ENCODE measurements at places on chromosomes 7 and 10.

DNA sequence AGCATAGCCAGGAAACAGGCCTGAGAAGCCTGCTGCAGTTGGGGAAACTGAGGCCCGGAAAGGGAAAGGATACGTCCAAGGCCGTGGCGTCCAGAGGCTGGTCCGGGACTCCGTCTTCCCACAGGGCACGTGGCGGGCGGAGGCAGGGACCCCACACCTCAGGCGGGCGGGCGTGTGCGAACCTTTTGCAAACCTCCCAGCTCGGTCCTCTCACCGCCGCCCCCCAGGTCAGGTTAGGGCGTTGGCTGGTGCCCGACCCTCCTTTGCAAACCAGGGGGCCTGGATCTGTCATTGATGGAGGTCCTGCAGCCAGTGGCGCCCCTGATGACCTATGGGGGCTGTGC is 19.3 kb downstream of the FAM20C start:
- DNase-seq = no peak

DNA sequence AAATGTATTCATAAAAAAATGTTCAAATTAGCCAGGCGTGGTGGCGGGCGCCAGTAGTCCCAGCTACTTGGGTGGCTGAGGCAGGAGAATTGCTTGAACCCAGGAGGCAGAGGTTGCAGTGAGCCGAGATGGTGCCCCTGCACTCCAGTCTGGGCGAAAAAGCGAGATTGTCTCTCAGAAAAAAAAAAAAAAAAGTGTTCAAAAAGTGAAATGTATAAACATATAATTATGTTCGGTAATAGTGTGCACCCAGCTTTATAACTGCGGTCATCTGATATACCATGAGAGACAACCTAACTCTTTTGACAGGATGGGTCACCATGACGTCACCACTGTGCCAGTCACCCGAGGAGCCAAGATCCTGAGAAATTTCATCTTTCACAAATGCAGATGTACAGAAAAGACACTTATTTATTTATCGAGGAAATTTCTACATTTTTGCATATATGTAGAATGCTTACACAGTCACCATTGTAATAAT is 594 bp upstream of the RP9 start:
- no peak for DNase-seq

DNA sequence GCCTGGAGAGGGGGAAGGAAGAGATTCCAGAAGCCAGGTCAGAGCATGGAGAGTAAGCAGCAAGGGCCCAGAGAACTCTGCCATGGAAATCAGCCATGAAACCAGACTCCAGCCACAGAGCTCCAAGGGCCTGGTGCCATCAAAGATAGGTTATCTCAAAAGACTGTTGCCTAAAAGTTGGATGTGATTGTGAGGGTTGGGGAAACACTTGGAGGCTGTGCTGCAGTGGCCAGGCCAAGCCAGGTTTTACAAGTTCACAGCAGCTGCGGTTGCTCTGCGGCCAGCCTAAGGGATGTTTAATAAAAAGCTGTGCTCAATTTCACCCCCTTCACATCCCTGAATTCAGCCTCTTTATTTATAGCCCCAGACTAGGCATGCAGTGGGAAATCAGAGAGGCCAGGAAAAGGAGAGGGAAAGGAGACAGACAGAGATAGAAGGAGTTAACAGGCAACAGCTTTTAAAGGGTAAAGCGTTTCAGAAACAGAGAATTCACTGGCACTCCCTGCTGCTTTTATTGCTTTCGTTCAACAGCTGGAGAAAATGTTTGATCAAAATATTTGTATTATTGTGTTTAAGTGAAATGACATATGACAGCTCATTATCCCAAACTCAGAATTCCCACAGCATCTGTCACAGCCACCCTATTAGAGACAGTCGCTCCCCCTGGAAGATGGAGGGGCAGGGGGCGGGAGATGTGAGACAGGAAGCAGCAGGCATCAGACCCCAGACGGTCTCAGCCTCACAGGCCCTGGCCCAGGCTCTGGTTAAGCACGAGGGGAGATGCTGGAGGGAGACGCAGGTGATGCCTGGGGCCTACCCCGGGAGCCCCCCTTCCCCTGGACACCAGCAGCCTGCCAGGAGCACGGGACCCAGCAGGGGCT is 140.1 kb downstream of the GLI3 start:
- no peak for DNase-seq

DNA sequence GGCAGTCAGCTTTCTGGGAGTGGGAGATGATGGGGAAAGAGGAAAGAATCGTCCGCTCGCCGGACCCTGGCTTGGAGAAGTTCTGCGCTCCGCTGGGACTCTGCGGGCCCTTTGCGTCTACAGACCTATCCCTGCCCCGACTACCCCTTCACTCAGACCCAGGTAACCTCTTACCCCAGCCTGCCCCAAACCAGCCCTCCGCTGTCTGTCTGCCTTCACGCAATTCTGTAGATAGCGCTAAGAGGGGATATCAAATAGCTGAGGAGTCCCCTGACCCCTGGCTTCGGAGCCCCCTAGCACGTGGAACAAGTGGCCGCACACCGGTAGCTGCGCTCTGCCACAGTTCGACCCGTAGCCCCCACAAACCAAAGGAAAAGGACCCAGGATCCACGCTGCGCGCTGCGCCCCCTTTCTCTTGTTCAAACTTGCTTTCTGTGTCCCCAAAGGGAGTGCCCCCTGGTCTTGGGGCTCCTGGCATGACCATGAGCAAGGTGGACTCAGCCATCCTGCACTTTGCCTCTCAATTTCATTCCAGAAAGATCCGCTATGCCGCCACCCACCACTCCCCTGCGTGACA is 7.0 kb downstream of the HOXA4 start:
- no peak for DNase-seq

- DNase-seq = peak; percentile 69
These were observed 14.1 kb upstream of the SUN1 start for GRCh38 chr7:818031-818699.
